ENCODE measurements at places on chromosomes 3 and 15.

GRCh38 chr15:39495871-39496840 is 84.7 kb upstream of the THBS1 start:
- DNase-seq, result no peak

DNA sequence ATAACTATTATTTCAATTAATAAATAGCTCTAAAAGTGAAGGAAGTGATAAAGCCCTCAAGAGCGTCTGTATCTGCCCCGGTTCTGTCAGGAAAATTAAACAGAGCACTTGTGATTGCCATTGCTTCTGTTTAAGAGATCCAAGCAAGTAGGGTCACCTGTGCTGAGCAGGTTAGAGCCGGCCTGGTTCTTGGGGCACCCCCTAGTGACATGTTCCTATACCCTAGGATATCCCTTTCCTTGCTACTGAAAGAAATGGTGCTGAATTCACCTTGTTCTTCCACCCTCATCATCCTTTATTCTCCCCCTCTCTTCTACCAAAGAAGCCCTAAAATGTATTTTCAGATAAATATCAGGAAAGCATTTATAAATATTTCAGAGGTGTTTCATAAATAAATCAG is 323.5 kb downstream of the RORA start:
- no peak for DNase-seq

GRCh38 chr3:102006812-102007485 is 157.6 kb downstream of the NFKBIZ start:
- DNase-seq, result no peak

GRCh38 chr3:4995500-4996053 is 16.3 kb downstream of the BHLHE40 start:
- DNase-seq, result no peak

DNA sequence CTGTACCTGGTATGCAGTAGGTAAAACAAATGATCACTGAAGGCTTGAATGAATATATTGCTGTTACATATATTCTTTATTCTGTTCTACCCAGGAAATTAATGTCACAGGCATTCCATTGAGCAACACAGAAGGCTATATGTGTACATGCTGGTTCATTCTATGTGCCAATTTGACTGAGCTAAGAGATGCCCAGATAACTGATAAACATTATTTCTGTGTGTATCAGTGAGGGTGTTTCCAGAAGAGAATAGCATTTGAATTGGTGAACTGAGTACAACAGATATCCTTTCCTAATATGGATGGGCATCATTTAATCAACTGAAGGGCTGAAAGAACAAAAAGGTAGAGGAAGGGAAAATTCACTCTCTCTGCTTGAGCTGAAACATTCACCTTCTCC is 886.8 kb downstream of the FHIT start:
- DNase-seq, result no peak

- peak; percentile 62 for DNase-seq
Observed at GRCh38 chr3:171646357-171647133, 163.7 kb downstream of the PLD1 start.

- DNase-seq, result peak; percentile 12
Observed at GRCh38 chr3:123365450-123366143, 83.3 kb downstream of the ADCY5 start.

DNA sequence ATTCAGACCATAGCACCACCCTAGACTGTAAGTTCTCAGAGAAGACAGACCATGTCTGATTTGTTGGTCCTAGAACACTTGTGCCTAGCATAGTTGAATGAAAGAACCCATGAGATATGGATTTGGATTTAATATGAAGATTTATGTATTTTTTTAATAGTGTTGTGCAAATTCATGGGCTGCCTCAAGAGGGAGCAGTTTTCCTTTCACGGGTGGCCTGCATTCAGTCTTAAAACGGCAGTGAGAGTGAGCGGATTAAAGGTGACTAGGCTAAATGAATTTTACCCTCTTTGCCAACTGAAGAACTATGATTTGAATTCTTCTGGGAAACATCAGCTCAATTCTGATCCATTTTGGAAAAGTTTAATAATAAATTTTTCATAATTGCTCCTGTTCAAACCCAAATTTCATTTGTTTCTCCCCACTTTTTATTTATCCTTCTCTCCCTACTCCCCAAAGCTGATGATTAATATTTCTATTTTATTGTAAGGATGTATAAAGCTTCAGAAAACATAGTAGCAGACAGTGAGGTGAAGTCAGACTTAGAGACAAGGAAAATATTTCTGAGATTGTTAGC is 67.3 kb downstream of the MORC1 start:
- peak; percentile 40 for DNase-seq

DNA sequence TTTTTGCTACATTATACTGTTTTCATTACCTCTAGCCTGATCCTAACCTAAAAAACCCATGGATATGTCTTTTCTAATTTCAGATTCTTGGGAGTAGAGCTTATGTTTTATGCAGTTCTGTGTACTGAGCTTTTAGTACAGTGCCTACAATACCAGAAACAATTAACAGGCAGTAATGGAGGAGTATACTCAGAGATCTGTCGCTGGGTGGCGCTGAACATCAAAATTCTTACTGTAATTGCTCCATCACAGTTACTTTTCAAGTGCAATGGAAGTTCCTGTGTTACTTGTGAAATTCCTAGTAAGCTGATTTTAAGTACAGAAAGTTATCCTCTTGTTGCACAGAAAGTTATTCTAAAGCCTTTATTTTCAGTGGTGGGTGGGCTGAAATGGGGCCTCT is 66.9 kb downstream of the RNF13 start:
- DNase-seq, result peak; percentile 65

GRCh38 chr3:46370839-46371518 is at the start of gene CCR5:
TSS of gene CCR5 (plus strand) at chr3:46370946. CDS start at chr3:46372903, 1,957 bp downstream.
- no peak for DNase-seq

DNA sequence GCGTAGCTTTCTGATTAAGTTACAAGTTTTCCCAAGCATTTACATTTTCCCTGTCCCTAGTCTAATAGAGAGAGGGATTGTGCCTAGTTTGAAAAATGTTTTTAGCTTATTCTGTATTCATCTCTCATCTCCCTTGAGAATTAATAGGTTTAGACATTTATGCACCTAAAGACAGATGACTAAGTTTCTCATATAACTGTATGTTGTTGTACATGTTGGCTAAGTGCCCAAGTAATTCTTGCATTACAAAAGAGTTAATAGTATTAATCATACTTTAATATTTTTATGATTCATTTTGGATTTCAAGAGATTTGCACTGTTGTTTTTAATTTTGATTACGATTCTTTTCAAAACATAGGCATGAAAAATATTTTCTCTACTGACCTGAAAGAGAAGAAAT is 109.0 kb upstream of the TBL1XR1 start:
- no peak for DNase-seq

GRCh38 chr3:139540651-139541531 is 1.3 kb upstream of the RBP1 start:
- DNase-seq, result no peak

DNA sequence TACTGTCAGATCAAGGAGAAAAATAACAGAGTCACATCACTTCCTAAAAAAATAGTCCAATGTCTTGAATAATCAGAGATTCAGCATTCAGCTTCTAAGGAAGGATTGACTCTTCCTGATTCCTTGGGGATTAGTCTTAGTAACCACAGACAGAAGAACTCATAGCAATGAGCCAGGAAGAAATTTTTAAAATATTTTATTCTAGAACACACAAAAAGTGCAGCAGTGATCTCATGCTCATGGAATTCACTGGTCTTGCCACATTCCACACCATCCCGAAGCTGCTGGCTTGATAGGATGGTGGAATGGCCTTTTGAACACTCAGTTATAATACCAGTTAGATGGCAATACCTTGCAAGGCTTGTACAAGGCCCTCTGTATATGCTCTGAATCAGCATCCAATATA is 43.0 kb upstream of the ABI3BP start:
- no peak for DNase-seq

DNA sequence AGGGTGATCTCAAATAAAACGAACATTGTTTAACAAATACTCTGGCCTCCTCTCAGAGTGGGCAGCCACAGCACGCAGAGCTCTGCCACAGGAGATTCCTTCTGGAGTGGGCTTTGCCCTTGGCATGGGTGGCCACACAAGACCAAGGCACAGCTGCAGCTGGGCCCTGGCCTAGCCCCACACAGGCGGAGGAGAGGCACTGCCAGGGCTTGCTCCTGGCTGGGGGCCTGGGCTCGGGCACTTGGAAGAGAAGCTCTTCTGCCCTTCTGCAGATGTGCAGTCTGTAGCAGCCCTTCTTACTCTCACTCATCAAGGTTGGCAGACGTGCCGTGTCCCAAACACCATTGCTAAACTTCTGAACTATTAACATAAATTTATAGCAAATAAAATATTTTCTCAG is 67.2 kb downstream of the CRTC3 start:
- DNase-seq, result no peak

- DNase-seq, result peak; percentile 49
Observed at GRCh38 chr3:183172051-183172639, 9.6 kb upstream of the LAMP3 start.

- DNase-seq, result no peak
Observed at GRCh38 chr15:58139276-58139988, 1.3 kb downstream of the AQP9 start.

- DNase-seq, result no peak
Observed at GRCh38 chr3:152672320-152672649, 162.6 kb upstream of the P2RY1 start.

DNA sequence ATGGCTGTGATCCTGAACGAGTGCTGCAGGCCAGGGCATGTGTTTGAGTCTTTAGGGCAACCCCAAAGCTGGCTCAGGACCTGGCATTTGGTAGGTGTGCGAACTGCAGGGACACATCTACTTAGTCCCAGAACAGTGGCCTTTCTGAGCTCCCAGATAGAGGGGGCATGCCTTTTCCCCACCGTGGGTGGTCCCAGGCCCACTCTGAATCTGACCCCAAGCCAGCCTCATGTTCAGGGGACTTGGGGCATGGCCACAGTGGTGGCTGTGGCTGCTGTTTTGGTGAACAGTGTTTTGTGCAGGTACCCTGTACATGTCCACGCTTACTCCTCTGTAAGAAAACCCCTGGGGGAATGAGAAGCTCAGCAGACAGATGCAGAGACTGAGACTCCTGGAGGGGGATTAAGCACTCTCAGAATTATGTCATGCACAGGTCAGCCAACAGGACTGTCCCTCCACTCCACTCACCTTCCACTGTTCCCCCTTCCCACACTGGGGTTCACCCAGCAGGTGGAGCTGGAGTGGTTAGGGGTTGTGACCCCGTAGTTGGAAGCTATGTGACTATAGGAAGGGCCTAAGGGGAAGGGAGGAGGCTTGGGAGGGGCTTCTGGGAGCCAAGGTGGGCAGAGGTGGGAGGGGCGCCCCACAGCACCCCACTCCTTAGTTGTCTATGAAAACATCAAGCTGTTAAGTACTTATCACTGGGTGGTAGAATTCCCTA is 16.4 kb downstream of the ESYT3 start:
- DNase-seq, result no peak

GRCh38 chr3:150317469-150317868 is 90.6 kb upstream of the TSC22D2 start:
- DNase-seq, result no peak

Measured in KBM-7 (cell line).